ENCODE measurements at places on chromosomes 7 and 10.

DNA sequence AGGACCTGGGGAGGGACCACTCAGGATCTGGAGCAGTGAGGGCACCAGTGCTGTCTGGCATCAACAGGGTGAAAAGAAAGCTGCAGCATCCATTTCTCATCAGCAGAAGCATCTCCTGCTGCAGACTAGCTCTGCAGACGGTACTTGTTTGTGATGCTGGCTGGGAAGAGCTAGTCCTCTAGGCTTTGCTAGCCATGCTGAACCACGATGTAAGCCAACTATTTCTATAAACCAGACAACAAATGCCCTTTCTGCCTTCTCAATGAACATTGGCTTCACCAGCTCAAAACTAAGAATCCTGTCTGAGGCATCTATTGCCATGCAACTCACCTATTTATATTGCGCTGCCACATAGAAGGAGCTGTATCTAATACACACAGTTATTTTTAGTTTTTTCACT lies 65.6 kb downstream of the CTTNBP2 start:
- DNase-seq, result no peak

- no peak for DNase-seq
Measured at GRCh38 chr7:99010281-99010680, 131.9 kb downstream of the TRRAP start.

DNA sequence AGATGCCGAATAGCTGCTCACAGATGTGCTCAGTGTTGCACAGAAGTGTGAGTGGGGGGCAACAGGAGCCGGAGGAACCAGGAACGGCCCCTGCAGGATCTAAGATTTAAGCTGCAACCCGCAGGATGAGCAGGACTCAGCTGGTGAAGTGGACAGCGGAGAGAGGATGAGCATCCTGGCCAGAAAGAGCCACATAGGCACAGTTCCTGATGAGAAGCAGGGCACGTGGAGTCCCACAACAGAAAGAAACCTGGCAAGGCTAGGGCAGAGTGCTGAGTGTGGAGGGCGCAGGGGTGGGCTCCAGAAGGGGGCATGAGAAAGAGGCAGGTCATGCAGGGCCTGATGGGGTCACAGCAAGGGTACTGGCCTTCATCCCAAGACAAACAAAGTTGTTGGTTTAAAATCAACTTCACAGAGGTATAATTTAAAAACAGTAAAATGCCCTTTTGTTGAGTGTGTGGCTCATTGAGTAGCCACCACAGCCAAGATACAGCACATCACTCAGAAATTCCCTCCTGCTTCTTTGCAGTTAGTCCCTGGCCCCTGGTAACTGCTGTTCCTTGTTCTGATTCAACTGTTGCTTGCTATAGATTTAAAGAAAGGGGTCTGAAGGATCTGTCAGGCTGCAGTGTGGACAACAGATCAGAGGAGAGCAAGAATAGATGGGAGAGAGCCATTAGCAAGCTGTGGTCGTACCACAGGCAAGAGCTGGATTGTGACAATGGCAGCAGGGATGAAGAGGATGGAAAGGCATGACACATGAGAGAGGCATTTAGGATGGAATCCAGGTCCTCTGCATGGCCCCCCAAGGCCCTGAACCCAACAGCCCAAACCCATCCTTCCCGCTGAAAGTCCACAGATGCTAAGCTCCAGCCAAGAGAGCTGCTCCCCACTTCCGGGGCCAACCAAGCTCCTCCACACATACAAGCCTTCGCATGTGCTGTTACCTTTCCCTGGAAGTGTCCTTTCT lies 53.1 kb upstream of the OSBPL3 start:
- no peak for DNase-seq

DNA sequence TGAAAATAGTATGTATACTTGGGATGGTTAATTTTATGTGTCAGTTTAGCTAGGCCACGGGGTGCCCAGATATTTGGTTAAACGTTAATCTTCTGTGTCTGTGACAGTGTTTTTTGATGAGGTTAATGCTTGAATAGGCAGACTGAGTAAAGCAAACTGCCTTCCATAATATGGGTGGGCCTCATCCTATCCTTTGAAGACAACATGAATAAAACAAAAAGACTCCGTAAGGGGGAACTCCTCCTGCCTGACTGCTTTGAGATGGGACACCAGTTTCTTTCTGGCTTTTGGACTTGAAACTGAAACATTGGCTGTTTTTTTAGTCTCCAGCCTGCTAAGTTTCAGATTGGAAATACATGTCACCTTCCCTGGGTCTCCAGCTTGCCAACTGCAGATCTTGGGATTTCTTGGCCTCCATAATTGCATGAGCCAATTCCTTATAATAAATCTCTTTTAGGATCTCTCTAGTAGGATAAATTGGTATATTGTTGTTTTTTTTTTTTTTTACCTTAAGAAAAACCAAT lies 59.9 kb upstream of the GLCCI1 start:
- DNase-seq, result no peak

- no peak for DNase-seq
Measured at GRCh38 chr7:120941856-120942255, 8.7 kb upstream of the ING3 start.

- no peak for DNase-seq
Measured at GRCh38 chr10:68474021-68474420, 2.2 kb upstream of the DNA2 start.

- no peak for DNase-seq
Measured at GRCh38 chr7:15197042-15197977, 294.8 kb upstream of the DGKB start.

DNA sequence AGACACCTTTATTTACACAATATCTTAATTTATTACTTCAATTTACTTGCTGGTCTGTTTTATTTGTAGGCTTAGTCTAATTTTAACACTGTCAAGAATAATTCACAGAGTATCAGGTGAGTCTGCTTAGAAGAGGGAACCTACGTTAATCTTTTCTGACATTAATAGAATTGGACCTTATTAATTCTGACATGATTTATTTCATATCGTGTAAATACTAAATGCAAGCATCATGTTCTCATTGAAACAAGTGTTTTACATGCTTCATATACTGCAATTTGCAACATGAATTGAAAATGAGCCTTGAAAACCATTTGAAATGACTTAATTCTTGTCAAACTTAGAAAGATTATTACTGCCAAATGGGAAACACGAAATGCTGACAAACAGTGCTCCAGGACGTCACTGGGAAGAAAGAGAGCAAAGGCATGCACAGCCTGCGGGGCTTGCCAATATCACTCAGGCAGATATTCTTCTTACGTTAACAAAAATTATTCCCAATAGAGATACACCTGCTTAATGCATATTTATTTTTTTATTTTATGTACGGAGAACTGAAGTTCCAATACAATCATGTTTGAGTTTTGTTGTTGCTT lies 282.0 kb upstream of the AKR1E2 start:
- no peak for DNase-seq

DNA sequence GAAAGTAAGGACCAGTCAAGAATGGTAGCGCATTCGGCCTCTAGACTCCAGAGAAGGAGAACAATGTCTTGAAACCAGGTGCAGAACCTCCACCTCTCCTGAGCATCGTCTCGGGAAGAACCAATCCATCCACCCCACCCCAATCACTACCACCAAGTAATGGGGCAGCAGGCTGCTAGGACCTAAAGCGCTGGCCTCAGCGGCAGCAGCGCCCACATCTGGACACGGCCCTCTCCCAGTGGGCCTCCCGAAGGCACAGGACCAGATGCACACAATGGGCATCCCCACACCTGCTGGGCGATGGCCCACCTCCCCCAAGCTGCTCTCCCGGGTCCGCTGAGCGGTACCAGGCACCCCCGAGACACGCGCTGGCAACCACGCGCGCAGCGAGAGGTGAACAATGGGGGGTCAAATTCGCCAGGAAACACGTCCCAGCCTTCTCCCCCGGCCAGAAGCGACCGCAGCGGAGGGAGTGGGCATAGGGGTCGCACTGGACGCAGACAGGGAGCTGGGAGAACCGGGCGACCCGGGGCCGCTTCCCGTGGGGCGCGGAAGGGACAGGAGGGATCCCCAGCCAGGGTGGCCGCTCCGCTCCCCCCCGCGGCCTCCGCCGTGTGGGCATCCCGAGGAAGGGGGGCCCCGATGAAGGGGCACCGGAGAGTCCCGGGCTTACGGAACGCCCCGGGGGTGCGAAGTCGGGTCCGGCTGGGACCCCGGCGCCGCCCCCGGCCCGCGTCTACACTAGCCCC lies 506 bp downstream of the CTTNBP2 start:
- DNase-seq, result peak; percentile 33

DNA sequence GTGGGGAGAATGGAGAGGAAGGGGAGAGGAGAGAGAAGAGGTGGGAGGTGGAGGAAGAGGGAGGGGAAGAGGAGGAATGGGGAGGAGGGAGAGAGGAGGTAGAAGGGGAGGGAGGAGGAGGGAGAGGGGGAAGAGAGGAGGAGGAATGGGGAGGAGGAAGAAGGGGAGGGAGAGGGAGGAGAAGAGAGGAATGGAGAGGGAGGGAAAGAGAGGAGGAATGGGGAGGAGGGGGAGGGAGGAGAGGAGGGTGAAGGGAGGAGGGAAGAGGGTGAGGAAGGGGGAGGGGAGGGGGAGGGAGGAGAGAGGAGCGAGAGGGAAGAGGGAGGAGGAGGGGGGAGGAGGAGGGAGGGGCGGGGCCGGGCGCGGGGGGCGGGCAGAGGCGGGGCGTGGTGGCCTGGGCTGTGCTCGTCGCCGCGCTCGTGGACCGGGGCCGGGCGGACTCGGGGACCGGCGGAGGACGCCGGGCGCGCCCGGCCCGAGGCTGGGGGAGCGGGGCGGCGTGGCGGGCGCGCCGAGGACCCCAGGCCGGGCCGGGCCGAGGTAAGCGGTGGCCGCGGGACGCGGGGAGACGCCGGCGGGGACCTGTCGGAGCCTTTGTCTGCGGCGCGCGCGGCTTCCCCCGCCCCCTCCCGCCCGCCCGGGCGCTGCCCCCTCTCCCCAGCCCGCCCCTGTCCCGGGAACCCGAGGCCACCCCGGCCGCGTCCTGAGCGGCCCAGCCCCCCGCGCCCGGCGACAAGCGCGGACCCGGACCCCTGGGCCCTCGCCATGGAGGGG lies at the start of gene SLC29A4:
Gene SLC29A4 (plus strand): TSS at position 401 of the 774 bp plus-strand sequence. CDS start 4,874 bp downstream, outside the sequence.
- DNase-seq, result no peak

- DNase-seq, result no peak
Measured at GRCh38 chr10:91050371-91051034, 129.6 kb upstream of the ANKRD1 start.

GRCh38 chr7:154178895-154179294 lies 126.7 kb downstream of the DPP6 start:
- no peak for DNase-seq

DNA sequence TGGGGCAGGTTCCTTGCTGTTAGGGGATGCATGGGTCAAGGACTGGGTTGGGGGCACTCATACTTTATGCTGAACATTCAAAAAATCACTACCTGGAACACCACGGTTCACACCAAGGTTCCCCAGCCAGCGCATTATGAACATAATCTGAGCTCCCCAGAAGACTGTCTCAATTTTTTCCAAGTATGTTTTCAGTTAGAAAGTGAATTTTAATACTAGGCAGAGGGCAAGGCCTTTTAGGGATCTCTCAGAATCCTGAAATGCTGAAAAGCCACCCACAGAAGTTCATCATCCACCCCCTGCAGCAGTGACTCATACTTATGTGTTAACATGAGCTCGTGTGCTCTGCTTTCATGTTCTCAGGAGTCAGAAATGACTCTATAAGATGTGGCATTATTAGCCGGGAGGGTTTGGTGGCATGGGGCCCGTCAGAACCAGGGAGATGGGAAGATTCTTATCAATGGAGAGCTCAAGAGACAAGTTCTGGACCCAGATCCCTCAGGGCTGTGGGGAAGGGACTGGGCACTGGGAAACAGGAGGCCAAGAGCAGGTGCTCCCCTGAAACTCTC lies 185.2 kb upstream of the ITGB1 start:
- DNase-seq, result no peak

GRCh38 chr7:48366096-48366495 lies 194.8 kb downstream of the ABCA13 start:
- no peak for DNase-seq

DNA sequence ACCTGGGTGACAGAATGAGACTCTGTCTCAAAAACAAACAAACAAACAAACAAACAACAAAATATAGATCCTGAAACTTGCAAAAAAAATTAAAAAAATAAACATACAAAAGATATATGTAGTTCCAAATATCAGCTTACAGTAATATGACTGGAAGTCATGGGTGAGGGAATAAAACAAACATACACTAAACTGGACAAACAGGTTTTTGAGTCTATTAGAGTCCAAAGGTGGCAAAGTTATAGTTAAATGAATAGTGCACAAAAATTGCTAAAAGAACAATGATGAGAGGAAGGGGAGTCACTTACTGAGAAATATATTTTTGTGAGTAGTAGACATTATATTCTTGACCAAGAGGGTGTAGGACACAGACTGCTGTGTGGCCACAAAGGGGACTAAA lies 16.7 kb upstream of the RSBN1L start:
- no peak for DNase-seq

GRCh38 chr10:121664671-121665070 lies 66.4 kb upstream of the FGFR2 start:
- DNase-seq, result no peak

GRCh38 chr7:27107391-27108381 lies 5.2 kb upstream of the HOXA2 start:
- DNase-seq, result no peak

GRCh38 chr10:51951601-51952000 lies 252.2 kb upstream of the CSTF2T start:
- no peak for DNase-seq

GRCh38 chr10:87865241-87865881 lies 1.9 kb downstream of the PTEN start:
- no peak for DNase-seq

DNA sequence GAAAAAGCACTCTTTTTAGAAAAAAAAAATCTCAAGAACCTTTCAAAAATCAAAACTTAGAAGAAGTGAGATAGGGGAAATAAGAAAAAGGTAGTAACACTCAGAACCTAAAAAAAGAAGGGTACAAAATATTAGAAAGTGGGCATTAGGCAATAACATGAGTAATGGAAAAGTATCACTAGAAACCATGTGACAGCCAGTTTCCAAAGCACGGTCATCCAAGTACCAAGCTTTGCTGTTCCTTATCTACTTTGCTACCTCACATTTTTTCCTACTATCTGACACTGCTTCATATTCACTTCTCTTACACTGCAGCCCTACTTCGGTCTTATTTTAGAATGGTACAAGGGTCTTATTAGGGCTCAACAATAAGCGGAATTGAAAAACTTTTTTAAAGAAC lies 30.3 kb downstream of the IMMP2L start:
- DNase-seq, result no peak

- DNase-seq, result no peak
Measured at GRCh38 chr7:33041631-33042428, 20.7 kb downstream of the NT5C3A start.

- no peak for DNase-seq
Measured at GRCh38 chr10:103923502-103923901, 5.5 kb upstream of the STN1 start.

DNA sequence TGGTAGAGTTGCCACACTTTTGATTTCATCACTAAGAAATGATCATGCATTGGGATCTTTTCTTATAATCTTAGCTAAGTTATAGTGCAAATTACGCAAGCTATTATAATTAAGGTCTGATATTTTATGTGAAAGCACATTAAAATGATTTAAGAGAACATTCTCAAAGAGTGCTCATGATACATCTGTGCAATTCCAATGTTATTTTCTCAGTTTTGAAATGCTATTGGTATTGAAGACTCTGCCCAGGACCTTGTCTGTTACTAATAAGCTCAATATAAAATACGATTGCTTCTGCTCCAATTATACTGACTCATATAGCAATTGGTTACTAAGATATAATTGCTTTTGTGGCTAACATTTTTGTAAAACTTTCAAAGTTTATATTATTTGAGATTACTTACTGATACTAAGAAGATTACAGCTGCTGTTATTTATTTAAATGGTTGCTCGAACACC lies 180.9 kb downstream of the ADAM12 start:
- no peak for DNase-seq

Data from amygdala (tissue), 56 donors.